ENCODE measurements at places on chromosomes 5 and 9. TPM values are rescaled to one million over a fixed set of nuclear protein-coding genes. Genes with fewer than 3 reads are reported as not detected.
A peak's percentile ranks its signal among the peaks of the same experiment; 100 is the strongest.

The KIAA1191 gene
- 90.9 TPM for total RNA-seq

DNA sequence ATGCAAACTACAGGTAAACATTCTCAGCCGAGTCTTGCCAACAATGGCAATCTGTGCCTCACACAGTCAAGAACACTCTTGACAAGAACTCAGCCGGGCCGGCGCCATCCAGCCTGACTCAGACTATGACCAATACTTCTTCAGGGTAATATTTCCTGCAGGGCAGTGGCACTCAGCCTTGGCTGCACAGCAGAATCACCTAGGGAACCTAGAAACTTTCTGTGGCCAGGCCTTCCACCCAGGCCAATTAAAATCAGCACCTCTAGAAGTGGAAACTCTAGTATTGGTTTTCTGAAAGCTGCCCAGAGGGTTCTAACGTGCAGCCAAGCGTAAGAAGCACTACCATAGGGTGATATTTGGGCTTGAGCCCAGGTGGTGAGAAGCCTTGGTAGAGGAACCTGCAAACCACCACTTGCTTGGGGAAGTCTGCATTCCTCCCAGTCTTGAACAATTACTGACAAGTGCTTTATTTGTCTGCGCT, 120.6 kb downstream of the TTLL11 start:
- no peak for ATAC-seq

DNA sequence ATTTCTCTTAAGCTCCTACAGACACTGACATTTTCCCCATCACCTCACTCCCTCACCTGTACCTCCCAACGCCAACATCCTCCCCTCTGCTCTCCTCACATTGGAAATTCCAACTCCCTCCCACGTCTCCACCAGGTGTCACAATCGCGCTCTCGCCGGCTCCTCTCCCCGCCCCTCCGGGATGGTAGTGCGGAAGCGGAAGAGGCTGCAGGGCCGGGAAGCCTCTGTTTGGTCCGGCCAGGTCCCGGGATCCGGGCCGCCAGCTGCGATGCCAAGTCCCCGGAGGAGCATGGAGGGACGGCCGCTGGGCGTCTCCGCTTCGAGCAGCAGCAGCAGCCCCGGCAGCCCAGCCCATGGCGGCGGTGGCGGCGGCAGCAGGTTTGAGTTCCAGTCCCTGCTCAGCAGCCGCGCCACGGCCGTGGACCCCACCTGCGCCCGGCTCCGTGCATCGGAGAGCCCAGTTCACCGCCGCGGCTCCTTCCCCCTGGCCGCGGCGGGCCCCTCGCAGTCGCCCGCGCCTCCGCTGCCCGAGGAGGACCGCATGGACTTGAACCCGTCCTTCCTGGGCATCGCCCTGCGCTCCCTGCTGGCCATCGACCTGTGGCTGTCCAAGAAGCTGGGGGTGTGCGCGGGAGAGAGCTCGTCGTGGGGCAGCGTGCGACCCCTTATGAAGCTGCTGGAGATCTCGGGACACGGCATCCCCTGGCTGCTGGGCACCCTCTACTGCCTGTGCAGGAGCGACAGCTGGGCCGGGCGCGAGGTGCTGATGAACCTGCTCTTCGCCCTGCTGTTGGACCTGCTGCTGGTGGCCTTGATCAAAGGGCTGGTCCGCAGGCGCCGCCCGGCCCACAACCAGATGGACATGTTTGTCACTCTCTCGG, at the start of gene PLPP6:
Gene PLPP6, plus strand, starts transcription at position 187 of the 881 bp plus-strand sequence. Its CDS starts 82 bp downstream, at position 269.
- ATAC-seq = peak; percentile 84

GRCh38 chr5:54720341-54720740, 202.8 kb downstream of the SNX18 start:
- no peak for ATAC-seq

DNA sequence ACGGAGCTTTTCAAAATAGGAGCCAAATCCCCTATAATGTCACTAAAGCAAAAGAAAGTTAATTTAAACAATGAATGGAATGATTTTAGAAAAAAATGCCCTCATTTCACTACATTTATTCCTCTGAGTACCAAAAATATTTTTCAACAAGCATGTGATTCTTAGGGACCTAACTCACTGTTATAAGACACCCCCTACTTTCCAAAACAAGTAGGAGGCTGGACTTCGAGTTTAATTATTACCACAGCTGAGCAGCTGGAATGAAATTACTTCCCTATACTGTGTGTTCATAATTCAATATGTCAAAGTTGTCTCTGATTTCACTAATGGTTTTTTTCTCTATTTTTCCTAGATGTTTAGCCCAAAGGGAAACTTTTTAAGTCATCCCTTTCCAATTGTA, 61.6 kb downstream of the SAXO1 start:
- ATAC-seq = no peak

GRCh38 chr9:76438841-76439588, 20.0 kb upstream of the GCNT1 start:
- ATAC-seq = no peak

The QSOX2 gene
- 17.6 TPM for total RNA-seq

GRCh38 chr5:139395844-139396640, 1.1 kb upstream of the PROB1 start:
- no peak for ATAC-seq

Data from motor neuron (in vitro differentiated cells).